ENCODE measurements at places on chromosomes 6 and 20.

- no peak for DNase-seq
Observed at GRCh38 chr6:77362055-77362454, 101.2 kb downstream of the HTR1B start.

DNA sequence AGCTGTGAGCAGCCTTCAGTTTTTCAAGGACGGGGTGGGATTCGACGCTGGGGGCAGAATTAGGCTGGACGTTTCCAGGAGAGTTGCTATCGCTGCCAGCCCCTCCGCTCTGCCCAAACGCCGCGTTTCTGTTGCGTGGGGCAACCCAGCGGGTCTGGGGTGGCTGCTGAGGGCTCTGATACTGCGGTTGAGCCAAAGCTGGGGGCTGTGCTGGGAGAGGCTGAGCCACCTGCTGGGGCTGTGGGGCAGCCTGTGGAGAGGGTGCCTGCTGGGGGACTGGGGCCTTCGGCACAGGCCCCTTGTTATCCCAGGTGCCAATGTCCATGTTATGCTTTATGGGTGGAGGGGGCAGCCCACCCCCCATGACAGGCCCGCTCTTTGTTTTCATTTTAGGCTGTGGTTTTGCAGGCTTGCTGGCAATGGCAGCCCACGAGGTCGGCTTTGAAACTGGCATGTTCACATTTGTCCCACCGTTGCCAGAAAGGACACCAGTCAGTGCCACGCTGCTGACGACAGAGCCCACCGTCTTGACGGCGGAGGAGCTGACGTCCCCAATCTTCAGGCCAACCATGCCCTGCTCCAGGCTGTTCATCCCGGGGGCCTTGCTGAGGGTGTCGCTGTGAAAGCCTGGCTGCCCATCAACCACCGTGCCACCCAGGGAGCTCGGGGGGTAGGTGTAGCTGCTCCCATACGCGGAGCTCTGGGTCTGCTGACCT, 13.0 kb downstream of the YTHDF1 start:
- DNase-seq, result no peak

DNA sequence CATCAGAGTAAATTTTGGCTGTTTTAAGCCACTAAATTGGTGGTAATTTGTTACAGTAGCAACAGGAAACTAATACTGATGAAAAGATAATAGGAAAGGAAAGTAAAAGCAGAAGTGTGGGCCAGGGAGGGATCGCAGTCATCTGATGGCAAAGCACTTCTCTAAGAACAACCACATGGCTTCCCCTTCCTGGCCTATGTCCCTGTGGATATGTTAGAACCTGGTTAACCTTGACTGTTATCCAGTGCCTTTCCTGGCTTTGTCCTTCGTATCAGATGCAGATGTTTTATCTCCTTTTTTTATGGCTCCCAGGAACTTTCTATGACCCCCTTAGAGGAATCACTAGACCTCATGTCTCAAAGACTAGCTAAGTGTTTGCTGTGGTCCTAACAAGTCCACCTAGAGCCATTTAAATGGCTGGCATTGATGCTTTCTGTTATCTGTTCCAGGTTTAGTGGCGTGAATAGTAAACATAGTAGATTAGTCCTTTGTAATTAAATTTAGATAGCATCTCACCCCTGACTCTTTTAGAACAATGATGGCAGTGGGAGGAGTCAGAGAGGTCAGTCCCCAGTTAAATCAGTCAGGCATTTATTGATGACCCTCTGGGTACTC, 79.2 kb upstream of the PHACTR2 start:
- DNase-seq, result no peak

DNA sequence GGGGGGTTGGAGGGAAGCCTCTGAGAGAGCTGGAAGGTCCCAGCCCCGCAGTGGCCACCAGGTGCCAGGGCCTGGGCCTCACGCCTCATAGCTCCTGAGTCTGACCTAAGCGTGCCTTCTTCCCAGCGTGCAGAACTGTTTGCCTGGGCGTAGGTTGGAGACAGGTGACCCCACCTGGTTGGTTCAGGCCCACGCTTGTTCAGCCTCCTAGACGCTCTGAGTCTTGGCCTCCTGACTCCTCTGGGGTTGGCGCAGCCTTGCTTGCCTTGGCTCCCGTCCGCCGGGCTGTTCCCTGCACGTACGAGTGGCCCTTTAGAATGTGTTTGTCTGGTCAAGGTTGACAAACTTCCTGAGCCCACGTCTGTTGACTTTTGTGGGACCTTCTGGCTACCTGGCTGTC, 70.8 kb downstream of the EYA2 start:
- DNase-seq, result no peak

- no peak for DNase-seq
Observed at GRCh38 chr6:39791311-39791710, 865 bp upstream of the DAAM2 start.

DNA sequence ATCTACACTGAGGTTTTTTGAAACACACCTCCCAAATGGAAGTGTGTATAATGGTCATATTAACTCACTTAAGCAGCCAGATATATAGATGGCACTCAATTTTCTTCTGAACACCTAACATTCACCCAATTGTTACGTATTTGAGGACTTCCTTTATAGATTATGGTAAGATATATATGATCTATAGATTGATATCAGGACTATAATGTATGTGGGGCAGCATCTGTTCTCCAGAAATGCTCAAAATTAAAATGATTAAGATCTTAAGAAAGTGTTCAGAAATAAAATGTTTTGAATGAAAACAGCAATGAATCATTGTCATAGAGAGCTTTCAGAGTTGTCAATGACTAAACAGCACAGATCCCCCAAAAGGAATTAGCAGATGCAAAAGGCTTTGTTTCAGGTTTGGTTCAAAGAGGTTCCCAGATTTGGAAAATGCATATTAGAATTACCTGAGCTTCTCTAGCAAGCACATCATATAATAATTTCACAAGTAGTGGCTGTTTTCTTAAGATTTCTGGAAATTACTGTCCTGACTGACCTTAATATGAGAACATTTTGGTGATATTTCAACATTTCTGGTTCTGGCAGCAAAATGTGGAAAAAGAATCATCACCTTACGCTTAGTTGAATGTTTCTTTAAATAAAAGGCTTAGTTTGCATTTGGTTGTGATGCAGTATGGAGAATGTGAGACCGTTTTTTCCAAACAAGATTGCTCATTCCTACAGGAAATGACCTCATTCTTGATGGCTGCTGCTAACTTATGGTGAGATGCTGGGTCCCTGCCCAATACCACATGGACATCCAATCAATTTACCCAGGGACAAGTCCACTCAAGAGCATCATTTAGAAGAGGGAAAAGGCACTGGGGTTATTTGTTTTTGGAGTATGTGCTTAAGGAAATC, 31.5 kb downstream of the TRAF3IP2 start:
- DNase-seq, result no peak

GRCh38 chr6:154343473-154344308, 12.9 kb downstream of the IPCEF1 start:
- no peak for DNase-seq

DNA sequence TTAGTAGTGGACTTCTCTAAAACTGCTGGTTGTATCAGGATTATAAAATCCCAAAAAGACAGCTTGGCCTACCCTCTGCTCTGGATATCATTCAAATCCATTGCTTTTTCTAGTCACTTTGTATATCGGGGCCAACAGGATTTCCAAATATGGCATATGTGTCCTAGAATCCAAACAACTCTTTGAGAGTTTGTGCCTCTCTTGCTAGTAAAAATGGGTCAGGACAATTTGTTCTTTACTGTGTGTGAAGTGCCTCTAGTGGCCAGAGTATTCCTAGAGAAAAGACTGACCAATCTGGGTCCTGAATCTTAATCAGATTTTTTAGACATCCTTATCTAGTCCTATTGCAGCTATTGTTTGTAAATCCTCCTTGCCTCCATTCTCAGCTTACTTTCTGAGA, 33.5 kb upstream of the MANEA start:
- no peak for DNase-seq

DNA sequence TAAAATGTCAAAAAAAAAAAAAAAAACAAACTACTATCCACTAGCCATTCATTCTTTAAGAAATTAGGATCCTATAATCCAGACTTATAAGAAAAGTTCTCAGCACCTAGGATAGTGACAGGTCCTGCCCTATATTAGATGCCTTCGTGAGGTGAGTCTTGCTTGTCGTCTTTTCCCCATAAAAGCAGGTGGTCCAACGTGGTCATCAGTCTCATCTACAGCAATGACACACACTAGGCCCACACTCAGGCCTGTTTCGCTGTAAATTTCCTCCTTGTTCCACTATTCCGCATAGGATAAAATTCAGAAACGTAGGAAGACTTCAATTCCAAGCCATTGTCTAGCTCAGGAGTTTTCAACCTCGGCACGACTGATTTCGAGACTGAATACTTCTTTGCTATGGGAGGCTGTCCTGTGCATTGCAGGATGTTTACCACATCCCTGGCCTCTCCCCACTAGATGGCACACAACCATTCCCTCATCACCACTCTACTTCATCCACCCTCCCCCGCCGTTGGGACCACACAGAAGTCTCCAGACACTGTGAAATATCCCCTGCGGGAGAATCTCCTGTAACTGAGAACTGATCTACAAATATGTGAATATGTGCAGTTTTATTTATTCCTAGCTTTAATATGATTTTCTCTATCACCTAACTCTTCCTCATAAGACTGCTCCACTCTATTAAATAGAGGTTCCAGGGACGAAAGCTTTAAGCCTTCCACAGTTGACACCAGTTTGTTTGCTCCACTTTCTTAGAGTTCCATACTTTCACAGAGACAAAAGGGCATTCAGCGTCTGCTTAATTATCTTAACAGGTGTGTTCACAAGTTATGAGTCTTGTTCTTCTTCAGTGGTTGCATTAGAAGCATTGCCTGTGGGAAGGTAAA, 346.3 kb downstream of the BMP2 start:
- DNase-seq, result no peak

DNA sequence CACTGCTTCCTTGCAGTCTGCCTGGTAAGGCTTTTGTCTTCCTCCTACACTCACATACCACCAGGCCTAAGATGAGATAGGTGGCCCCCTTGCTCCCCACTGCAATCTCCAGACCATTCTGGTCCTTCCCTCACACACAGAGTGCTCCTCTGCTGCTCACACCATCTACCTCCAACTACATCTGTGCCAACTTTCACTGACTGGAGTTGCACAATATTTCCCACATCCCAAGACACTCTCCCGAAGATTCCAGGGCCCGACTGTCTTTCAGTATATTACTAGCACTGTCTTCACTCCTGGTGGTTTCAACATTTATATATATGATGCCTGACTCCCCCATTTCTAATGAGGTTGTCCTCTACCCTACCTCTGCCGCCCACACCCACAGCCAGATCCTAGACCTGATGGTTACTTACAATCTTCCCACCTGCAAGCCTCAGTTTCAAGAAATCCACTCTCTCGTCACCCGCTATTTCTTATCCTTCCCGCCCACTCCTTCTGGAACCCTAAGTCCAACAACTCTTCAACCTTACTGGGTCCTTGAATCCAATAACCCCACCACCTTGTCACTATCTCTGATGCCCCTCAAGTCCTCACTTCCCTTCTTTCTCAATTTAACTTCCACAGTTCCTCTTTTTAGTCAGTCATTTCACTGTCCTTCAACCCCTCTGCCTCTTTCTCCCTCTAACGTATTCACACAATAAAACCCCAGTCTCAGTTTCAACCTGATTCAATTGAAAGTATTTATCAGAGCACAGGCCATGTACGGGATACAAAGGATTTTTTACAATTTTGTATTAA, 21.6 kb downstream of the RALGAPA2 start:
- no peak for DNase-seq

GRCh38 chr6:166599205-166599604, 12.7 kb upstream of the RAMACL start:
- DNase-seq, result no peak

DNA sequence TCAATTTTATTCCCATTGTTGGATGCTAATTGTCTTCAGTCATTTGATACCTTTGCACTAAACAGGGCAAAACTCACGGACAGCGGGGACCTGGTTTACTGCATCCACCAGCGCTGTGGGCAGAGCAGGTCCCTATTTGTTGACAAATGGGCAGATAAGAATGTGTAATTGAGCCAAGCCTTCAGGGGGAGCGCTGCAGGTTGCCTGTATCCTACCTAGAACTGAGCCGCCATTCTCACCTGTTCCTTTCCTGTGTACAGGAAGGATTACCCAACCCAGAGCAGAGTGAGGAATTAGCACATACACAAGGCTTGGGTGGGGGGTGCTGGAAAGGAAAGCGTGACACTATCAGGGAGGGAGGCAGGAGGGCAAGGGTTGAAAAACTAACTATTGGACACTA, 89.1 kb upstream of the FOXA2 start:
- DNase-seq, result no peak

DNA sequence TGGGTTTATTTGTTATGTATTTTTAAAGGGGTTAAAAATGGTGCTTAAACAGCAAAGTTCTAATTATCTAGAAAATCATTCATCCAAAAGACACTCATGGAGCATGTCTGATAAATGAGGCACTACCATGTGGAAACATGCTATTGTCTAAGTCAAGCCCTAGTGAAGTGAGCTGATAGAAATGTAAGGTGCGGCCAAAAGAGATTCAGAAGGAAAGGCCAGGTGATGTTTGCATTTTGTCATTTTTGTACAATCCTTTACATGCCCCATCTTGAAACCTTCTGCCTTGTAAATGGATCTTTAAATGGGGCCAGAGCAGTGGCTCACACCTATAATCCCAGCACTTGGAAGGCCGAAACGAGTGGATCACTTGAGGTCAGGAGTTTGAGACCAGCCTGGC, 77.3 kb downstream of the PLCG1 start:
- DNase-seq, result no peak

GRCh38 chr6:137944793-137945498, 77.9 kb downstream of the TNFAIP3 start:
- no peak for DNase-seq

- no peak for DNase-seq
Observed at GRCh38 chr6:2937627-2938003, 33.8 kb downstream of the SERPINB6 start.

GRCh38 chr6:98498144-98498775, 336.1 kb upstream of the POU3F2 start:
- DNase-seq, result no peak

DNA sequence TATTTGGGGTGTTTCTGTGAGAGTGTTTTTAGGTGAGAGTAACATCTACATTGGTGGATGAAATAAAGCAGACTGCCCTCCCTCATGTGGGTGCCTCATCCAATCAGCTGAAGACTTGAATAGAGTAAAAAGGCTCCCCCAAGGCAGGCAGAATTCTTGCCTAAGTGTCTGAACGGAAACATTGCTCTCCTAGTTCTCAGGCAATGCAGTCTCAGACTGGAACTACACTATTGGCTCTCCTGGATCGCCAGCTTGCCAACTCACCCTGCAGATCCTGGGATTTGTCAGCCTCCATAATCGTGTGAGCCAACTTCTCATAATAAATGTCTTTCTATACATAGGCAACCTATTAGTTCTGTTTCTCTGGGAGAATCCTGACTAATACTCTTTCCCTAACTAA, 5.5 kb upstream of the TMEM170B start:
- no peak for DNase-seq

GRCh38 chr20:37880726-37881591, 22.0 kb upstream of the VSTM2L start:
- no peak for DNase-seq

GRCh38 chr20:7003598-7003997, 236.1 kb downstream of the BMP2 start:
- no peak for DNase-seq

GRCh38 chr20:50720026-50720425, 11.4 kb upstream of the PARD6B start:
- no peak for DNase-seq

- no peak for DNase-seq
Observed at GRCh38 chr20:33475381-33476152, 14.3 kb upstream of the CBFA2T2 start.

GRCh38 chr6:43740321-43740960, 29.6 kb upstream of the VEGFA start:
- DNase-seq, result no peak
